IPS DF 6.9 (cell line): ENCODE measurements at places on chromosomes 4 and X.

DNA sequence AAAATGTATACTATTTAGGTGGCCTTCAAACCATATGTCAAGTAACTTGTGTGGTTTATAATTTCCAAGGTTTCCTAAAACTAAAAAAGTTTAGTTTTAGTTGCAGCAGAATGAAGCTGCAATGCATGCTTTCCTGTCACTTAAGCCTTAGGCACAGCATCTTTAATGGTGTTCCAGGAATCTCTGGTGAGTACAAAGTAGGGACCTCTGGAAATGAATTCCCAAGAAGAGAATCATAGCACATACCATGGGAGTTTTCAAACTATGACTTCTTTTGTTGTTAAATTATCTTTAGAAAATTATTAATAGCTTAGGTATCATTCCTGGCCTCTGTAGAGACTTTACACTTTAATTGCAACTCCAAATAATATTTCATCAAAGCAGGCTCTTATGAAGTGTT, 1005.9 kb upstream of the PABPC4L start:
- no peaks in the 10 kb centered on the region for H3K36me3 ChIP-seq
- H3K27ac ChIP-seq = no peak overlapping the region
- no peaks in the 10 kb centered on the region for H3K4me1 ChIP-seq
- no peaks in the 10 kb centered on the region for H3K27me3 ChIP-seq
- no peak for DNase-seq

- H3K4me1 ChIP-seq = no peaks in the 10 kb centered on the region
- H3K27me3 ChIP-seq = no peaks in the 10 kb centered on the region
- no peak overlapping the region for H3K27ac ChIP-seq
- DNase-seq = no peak
- H3K4me3 ChIP-seq = no peak overlapping the region
Measured at GRCh38 chr4:108215055-108215454, 46.3 kb upstream of the LEF1 start.

DNA sequence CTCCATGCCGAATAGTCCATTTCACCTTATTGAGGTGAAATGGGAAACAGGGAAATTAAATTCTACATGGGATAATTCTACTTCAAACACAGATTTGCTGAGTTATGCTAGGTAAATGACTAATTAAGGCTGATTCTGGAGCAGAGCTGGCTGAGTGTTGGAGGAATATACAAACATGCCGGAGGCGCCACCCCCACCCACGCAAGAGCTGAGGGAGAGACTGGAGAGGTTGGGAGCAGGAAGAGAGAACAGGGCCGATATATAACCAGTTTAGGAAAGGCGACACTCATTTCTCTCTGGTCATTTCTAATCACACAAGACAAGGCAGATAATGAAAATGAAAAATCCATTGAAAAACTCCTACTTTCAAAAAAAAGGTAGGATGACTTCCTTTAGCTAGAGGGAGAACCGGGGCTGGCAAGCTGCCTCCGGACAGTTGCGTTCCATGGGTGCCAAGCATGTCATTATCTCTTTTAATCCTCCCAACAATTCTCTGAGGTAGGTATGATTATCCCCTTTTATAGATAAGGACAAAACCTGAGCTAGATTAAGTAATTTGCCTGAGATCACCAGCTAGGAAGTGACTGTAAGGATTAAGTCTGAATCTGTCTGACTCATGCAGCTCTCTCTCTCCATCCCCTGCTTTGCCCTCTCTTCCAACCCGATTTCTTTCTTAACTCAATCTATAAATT, 27.6 kb upstream of the CFAP299 start:
- no peak overlapping the region for H3K4me3 ChIP-seq
- H3K27ac ChIP-seq = no peak overlapping the region
- H3K36me3 ChIP-seq = no peaks in the 10 kb centered on the region
- H3K4me1 ChIP-seq = peaks cover 1% of the 10 kb centered on the region

DNA sequence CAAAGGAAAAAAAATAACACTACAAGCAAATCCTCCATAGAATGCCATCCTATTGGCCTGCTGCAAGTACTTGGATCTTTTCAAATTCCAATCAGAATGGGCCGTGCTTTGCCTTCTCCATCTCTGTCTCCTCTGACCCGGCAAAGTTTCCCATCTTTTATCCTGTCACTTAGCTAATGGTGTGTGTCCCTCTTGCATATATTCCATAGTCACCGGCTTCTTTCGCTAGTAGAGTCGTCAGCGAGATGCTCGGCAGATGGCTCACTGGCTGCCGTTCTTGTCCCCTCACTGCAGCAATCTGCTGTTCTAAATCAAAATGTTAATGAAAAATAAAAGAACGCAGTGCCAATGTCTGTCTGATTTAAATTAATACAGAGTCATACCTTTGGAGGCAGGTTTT, 22.1 kb downstream of the GRIA3 start:
- no peaks in the 10 kb centered on the region for H3K4me1 ChIP-seq
- no peak for DNase-seq
- no peaks in the 10 kb centered on the region for H3K27me3 ChIP-seq
- no peak overlapping the region for H3K27ac ChIP-seq
- no peaks in the 10 kb centered on the region for H3K36me3 ChIP-seq

- H3K27me3 ChIP-seq = peaks cover 16% of the 10 kb centered on the region; the same call in 1 of the 2 replicates
- no peak overlapping the region for H3K4me3 ChIP-seq
- no peaks in the 10 kb centered on the region; the same call in 1 of the 2 replicates for H3K4me1 ChIP-seq
- H3K36me3 ChIP-seq = no peaks in the 10 kb centered on the region
Measured at GRCh38 chrX:129651756-129652564, 2.8 kb downstream of the APLN start.

DNA sequence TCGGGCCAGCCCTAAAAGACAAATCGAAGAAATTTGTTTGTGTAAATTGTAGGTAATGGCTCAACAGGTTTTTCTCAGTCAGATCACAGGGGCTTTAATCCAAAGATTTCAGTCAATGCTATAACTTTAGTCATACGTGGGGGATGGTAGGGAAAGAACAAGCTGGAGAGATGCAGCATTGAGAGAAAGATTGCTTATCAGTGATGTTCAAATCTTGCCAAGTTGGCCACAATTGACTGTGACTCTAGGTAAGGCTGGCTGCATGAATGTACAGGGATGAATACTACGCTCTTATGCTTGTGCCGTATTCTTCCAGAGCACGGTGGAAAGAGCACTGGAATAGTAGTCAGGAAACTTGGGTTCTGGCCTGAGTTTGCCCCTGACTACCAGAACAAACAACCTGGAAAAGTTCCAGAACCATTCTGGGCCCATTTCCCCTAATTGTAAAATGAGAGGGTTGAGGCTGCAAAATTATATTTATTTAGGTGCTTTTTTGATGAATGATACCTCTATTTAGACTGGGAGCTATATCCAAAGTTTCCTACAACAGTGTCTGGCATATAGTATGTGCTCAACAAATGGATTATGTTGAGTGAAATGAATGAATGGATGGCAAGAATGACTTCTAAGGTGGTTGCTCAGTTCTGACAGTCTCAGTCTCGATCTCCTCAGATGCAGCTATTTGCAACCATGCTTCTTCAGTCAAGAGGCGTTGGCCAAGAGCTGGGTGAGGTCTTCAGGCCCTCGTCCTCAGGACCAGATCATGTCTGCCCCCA, 44.4 kb downstream of the TSC22D3 start:
- no peaks in the 10 kb centered on the region for H3K36me3 ChIP-seq
- H3K4me3 ChIP-seq = no peak overlapping the region
- H3K4me1 ChIP-seq = peaks cover 4% of the 10 kb centered on the region
- no peaks in the 10 kb centered on the region for H3K27me3 ChIP-seq
- no peak overlapping the region for H3K27ac ChIP-seq

GRCh38 chr4:30586850-30587249, 133.3 kb upstream of the PCDH7 start:
- DNase-seq = no peak
- no peak overlapping the region for H3K27ac ChIP-seq
- H3K4me3 ChIP-seq = no peak overlapping the region
- no peaks in the 10 kb centered on the region for H3K36me3 ChIP-seq
- no peaks in the 10 kb centered on the region for H3K4me1 ChIP-seq

- H3K27ac ChIP-seq = no peak overlapping the region
- no peak for DNase-seq
- H3K27me3 ChIP-seq = no peaks in the 10 kb centered on the region
- H3K36me3 ChIP-seq = no peaks in the 10 kb centered on the region
Measured at GRCh38 chr4:74830928-74831327, 36.6 kb upstream of the BTC start.

DNA sequence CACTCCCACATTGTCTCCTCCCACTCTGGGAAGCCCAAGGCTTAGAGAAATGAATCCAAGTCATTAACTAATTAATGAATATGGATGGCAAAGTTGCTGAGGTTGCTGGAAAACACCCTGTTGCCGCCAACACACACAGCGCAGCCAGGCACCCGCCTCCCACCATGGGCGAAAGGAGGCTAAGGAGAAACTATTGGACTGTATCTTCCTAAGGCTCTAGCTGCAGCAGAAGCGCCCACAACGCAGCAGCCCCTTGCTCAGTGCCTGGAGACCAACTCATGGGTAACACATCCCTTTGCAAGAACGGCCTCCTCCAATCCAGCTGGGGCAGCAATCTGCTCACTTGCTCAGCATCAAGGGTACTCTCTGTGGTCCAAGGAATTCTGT, 34.2 kb downstream of the TSC22D3 start:
- no peak for DNase-seq
- H3K27ac ChIP-seq = no peak overlapping the region

GRCh38 chr4:152554742-152555141, 18.9 kb upstream of the FBXW7 start:
- no peak for DNase-seq
- no peak overlapping the region for H3K27ac ChIP-seq
- no peak overlapping the region for H3K4me3 ChIP-seq

- no peak overlapping the region for H3K27ac ChIP-seq
- no peaks in the 10 kb centered on the region for H3K27me3 ChIP-seq
- H3K4me3 ChIP-seq = no peak overlapping the region
- H3K4me1 ChIP-seq = no peaks in the 10 kb centered on the region
- no peak for DNase-seq
Measured at GRCh38 chr4:25347971-25348370, 29.1 kb upstream of the ANAPC4 start.

DNA sequence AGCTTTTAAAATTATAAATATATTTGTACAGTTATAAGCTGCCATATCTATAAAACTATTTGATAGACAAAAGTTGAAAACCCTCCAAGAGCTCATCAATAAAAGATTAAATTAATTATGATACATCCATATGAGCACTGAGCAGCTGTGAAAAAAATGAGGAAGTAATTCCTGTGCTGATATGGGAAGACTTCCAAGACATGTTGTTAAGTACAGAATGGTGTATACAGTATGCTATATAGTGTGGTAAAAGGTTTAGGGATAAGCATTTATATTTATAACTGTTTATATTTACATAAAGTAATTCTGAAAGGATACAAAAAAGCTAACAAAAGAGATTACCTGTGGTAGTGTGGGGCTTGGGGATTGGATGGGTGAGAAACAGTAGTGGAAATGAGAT, 92.8 kb upstream of the BMP2K start:
- H3K27ac ChIP-seq = no peak overlapping the region
- H3K4me1 ChIP-seq = no peaks in the 10 kb centered on the region
- H3K4me3 ChIP-seq = no peak overlapping the region
- H3K27me3 ChIP-seq = no peaks in the 10 kb centered on the region
- no peak for DNase-seq
